Stimulated activated CD4-positive, alpha-beta T cell treated with anti-CD3 and anti-CD28 coated beads, Interleukin-1b, Interleukin-23, amount 100 ng/mL, for 24 hours (primary cell): ENCODE measurements at places on chromosomes 4 and X.

- no peak for DNase-seq
Observed at GRCh38 chr4:183256756-183257385, 63.2 kb downstream of the CLDN22 start.

DNA sequence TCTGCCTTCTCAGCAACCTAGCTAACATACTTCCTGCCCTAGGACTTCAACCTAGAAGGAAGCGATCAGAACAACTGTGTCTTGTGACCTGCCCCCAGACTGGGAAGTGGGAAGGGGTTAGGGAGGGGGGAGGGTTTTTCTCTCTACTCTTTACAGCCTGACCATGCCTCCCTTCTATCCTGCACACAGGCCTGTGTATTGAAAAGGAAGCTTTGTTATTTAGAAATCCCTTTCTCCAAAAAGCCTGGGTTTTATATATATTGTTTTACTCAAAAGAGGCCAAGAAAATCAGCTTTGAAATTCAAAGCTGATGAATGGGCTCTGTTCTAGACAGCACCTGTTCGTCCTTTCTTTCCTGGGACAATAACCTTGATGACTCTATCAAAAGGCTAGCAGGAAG, 35.2 kb upstream of the SMS start:
- no peak for DNase-seq

DNA sequence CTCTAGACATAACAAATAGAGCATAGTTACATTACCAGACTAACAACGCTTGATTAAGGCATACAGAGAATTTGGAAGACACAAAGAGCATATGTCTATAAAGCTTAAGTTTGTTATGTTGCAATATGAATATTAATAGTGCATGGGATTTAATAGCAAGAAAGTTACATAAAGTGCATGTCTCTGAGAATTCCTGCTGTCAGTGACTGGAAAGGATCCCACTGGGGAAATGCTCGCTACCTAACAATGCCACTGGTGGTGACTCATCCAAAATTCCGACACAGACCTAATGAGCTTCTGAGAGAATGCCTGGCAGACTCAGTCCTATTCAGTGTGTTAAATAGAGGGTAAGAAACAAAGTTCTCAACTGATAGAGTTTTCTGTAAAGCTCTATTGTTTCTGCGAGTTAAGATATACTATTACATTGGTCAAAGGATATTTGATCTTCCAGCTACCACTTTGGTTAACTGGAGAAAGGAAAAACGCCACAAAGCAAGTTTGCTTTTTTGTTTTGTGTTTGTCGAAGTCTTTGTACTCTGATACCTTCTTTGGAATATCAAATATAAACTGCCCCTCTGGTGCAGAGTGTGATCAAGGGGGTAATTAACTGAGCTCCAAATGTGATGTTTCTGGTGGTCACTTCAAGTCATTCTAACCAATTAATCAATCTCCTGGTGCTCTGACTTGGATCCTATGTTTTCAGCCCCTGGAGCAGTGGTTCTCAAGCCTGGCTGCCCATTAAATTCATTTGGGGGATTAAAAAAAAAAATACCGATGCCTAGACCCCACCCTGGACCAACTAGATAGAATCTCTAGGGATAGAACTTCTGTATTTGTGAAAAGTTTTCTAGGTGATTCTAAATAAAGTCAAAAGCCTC, 107.9 kb downstream of the PALLD start:
- no peak for DNase-seq

GRCh38 chr4:7394681-7395451, 39.9 kb downstream of the PSAPL1 start:
- DNase-seq: no peak

DNA sequence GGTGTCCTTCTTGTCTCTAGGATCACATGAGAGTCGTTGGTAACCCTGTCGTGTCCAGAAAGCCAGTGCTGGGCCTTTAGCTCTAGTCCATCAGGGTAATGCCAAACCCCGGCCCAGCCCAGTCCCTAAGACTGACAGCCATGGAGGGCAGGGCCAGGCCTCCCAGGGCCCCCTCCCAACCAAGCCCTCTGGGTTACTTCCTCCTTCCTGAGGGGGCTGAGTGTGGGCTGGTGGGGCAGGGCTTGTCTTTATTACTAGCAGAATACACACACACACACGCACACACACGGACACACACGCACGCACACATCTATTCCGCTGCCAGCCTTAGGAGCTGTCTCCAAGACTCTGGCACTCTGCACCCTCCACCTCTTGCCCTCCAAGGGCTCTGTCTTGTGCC, 35.6 kb upstream of the CDKN2AIP start:
- no peak for DNase-seq

DNA sequence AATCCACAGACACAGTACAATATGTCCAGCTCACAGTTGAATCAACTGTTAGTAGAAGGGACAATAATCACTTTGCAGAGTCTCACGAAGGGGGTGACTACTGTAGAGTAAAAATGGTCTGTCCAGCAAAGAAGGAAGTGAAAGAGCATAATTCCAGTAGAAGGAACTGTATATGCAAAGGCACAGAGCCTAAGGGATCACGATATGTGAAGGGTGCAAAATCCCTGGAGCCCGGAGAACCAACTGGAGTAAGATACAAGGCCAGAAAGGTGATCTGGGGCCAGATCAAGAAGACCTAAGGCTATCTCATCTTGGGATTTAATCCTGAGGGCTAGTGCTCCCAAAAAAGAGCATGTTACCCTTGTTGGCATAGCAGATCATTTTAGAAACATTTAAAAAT, 192.7 kb upstream of the LDB2 start:
- DNase-seq: no peak

GRCh38 chr4:69058410-69059059, 37.7 kb upstream of the UGT2B7 start:
- no peak for DNase-seq

DNA sequence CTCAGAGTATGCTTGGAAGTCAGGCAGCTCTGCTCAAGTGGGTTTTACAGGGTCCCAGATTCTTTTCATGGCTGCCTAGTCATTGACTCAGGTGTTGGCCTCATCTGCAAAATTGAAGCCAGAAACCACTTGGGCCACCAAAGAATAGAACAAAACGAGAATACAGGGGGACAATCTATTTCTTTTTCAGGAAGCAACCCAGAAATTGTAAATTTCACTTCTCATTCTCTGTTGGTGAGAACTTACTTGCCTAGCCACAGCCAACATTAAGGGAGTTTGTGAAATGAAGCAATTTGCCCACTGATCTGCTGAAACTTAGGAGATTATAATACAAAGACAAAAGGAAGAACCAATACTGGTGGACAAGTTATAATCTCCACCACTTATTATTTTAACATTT, 8.6 kb upstream of the TKTL2 start:
- DNase-seq: no peak

DNA sequence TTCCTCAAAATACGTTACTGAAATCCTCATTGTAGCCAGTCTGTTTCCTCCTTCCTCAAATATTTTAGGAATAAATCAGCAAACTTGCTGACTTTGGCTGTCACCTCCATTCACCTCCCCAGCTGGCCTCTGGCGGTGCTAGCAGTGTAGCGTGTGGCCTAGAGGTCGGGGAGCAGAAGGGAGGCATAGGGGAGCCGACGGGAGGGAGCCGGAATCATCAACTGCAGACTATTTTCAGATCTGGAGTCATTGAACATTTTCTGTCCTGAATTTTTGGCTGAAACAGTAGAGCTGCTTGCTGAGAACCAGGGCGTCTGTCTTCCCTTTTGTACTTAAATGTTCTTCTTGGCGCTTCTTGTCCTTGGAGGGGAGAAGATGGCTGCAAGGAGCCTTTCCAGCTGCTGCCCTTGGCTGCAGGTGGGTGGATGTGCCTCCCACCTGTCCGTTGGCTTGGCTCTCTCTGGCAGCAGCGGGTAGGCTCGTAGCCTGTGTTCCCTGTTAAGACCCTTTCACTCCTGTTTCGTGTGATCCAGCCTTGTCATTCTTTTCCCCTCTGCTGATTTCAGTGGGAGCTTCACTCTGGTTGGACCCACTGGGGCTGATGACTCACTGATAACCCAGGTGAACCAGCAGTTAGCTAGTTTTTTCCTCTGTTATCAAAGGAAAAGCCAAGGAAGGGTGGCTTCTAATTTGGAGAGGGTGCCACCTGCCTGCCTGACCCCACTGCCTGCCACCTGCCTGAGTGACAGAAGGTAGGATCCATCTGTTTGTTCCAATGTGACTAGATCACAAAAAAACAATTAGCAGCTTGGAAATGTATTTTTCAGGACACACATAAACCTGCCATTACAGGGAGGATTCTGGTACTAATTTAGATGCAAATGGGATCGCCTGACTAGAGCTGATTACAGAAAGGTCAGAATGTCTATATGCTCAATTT, 135.9 kb downstream of the GATB start:
- DNase-seq: no peak

- DNase-seq: no peak
Observed at GRCh38 chr4:182955411-182955810, 38.2 kb upstream of the DCTD start.

DNA sequence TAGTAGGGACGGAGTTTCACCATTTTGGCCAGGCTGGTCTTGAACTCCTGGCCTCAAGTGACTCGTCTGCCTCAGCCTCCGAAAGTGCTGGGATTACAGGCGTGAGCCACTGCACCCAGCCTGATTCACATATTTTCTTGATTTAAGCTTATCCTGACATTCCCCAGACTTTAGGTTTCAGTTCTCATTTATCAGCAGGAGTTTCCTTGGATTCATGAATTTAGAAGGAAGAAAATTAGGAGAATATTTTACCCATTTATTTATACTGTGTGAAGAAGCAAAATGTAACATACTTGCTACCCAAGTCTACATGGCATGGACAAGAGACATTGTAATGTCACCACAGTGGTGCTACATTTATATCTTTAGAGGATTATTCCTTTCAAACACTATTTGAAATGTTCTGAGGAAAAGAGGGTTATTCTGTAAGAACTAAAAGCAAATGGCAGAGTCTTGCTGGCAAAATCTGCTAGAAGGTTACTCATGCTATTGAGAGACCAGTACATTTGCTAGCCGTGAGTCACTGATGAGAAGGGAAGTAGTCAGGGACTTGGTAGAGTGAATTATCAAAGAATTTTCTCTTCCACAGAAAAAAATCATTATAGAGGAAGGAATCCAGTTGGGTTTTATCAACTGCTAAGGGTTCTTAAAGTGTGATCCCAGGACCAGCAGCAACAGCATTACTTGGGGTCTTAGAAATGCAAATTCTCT, 26.1 kb upstream of the CFAP299 start:
- no peak for DNase-seq
